ENCODE measurements at places on chromosomes 3 and 15.

GRCh38 chr3:143535994-143536784 is 312.1 kb downstream of the SLC9A9 start:
- DNase-seq: no peak

- DNase-seq: peak; percentile 4
These were observed 115.0 kb downstream of the CHST2 start for GRCh38 chr3:143234526-143234925.

GRCh38 chr15:80462836-80463512 is 58.8 kb downstream of the ARNT2 start:
- no peak for DNase-seq

DNA sequence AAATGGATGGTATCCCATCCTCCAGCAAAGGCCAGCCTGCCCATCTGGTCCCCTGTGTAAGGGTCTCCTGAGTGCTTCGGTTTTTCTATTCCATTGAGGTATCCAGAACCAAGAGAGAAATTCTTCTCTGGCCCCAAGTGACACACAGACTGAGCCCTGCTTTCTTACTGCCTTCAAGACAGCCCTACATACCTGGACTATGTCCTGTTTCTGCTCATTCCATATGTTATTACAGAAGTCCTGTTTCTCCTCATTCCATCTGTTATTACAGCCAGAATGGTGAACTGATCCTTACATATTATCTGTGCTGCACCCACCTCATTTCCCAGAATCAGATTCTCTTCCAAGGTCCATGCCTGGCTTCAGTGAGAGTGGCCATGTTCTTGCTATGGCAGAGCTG is 115.2 kb downstream of the DCLK3 start:
- no peak for DNase-seq

- no peak for DNase-seq
These were observed 23.1 kb downstream of the UBE3A start for GRCh38 chr15:25415707-25416106.

DNA sequence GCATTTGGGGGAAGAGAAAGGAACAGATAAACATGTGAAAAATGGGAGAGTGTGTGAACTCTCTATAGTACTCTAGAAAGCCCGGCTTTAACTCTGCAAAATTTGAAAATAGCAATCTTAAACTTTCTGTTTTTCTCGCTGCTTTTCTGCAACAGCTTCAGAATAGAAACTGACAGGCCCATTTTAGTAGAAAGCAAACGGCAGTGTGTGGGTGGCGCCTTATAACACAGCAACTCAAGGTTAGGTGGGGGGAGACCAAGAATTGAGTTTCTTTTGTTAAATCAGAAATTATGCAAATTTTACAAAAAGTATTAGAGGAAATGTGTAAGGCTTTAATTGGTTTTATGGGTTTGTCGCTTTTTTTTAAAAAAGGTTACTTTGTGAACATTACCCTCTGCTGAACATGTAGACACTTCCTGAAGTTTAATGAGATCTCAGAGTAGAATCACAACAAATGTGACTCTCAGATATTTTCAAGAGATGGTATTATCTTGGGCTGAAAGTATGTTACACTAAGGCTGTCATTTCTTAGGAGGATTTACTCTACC is 107.0 kb downstream of the PTPRG start:
- no peak for DNase-seq

GRCh38 chr3:119184796-119185570 is 11.6 kb downstream of the UPK1B start:
- peak; percentile 89 for DNase-seq

DNA sequence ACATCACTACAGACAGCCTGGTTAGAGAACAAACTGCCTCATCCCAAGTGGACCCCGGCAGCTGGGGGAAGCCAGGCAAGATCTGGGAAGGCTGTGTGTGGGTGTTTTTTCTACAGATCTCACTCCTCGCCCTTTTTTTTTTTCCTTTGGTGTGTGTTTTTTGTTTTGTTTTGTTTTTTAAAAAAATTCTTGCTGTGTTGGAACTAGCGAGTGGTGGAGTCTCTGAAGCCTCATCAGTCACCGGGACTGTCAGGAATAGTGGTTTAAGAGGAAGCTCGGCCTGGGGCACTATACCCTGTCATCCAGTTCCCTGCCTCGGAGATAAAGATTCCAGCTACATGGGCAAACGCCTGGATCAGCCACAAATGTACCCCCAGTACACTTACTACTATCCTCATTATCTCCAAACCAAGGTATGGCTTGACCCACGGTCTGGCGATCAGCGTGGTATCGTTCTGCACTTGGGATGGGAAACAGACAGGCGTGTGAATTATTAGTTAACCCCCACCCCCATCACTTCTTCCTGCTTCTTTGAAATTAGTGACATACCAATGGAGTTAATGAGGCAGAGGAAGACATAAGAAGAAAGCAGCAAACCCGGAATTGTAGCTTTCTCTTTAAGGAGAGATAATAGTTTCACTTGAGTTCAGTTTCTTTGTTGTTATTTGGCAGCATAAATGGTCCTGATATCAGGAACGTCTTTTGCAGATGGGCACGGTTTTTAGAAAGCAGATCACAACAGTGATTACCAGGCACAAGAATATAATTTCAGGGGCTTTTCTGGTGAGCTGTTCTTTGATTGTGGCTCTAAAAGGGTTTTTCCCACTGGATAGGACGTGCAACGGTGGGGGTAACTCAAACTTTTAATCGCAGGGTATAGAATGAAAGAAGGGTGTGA is 722 bp downstream of the RBMS3 start:
- DNase-seq: peak; percentile 67

DNA sequence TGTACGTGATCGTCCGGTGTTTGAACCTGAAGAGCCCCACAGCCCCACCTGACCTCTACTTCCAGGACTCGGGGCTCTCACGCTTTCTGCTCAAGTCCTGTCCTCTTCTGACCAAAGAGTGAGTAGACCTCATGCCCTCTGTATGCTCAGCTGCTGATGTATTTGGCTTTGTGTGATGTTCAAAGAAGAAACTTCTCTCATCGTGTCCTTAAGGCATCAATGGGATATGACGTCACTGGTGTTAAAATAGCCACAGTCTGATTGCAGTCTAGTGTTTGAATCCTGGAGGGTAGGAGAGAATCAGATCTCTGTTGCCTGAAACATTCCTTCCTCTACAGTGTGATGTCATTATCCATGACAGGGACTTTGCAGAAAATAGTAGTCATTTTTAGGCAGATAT is 28.1 kb downstream of the ABHD2 start:
- peak; percentile 29 for DNase-seq

DNA sequence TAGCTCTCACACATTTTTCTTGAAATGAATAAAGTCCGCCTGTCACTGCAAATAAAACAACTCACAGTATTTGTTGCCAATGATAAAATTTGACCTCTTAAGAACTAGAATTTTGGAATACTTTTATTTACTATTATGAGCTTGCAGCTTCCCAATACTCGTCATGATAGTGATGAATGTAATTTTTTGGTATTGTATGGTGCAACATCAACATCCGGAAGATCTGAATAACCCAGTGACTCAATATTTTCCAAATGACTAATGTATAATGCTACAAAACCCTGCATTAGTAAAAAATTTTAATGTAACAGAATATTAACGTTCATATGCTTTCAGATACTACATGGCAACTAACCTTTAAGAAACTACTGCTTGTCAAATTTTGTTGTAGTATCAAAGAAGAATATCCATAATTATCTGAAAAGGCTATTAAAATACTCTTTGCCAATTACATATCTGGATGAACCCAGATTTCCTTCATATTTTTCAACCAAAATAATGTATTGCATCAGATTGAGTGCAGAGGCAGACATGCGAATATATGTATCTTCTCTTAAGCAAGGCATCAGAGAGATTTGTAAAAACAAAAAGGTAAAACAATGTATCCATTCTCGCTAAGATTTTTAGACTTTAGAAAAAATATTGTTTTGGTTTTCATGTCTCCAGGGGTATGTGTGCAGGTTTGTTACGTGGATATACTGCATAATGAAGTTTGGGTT is 95.3 kb downstream of the IGF2BP2 start:
- peak; percentile 86 for DNase-seq

- DNase-seq: no peak
These were observed 96.1 kb upstream of the CTNNB1 start for GRCh38 chr3:41103200-41103599.

DNA sequence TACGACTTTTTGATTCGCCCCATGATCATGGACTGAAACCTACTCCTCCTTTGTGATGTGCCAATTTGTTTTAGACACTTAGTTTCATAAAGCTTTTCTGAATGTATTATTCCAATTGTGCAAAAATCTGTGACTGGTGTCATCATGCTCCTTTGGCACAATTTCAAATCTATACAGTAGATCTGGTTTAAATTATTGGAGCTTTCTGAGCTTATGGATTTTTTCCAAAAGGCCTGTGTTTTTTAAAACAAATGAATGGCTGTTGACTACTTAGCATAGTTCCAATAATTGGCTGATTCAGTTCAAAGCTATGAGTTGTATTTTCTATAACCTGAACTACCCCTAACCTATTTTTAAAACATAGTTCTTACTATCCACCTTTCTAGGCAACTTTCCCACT is 282.7 kb downstream of the CNTN3 start:
- DNase-seq: no peak

- peak; percentile 66 for DNase-seq
These were observed 54.3 kb upstream of the THSD4 start for GRCh38 chr15:71060983-71061382.

GRCh38 chr3:148820361-148821245 is 7.0 kb upstream of the CPB1 start:
- no peak for DNase-seq

GRCh38 chr3:72515941-72516340 is 332.3 kb downstream of the SHQ1 start:
- no peak for DNase-seq

- DNase-seq: no peak
These were observed 96.2 kb upstream of the PLCL2 start for GRCh38 chr3:16788440-16789056.

DNA sequence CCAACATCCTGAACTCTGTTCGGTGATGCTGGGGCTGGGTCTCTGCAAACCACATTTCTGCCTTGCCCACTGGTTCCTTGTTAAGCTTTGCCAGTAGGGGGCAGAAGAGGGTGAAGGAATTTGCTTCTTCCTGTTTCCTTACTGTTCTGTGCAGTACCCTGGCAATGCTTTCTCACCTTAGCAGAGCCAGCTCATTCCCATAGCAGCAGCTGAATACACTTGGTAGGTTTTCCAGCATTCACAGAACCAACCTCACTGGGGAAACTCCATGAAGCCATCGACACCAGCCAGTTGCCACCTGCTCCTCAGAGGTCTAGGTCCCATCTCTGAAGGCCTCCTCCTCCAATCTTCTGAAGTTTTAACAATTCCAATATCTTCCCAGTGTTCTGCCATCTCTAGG is 308.4 kb downstream of the PDCD6IP start:
- peak; percentile 16 for DNase-seq

DNA sequence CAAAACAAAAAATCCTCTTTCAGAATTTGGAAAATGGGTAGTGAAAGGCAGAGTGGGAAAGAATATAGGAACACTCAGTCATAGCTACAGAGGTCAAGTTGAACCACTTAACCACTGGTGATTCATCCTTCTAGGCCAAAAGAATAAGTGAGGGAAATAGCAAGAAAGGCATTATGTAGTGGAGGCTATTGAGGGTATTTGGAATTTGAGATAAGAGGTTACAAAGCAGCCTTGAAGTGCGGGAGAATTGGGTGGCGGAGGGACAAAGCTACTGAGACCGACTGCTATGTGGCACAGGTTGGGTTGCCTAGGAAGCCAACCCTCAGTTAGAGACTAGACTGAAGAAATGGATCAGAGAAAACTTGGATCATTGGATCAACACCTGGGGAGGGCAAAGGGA is 109.5 kb downstream of the SYNPR start:
- peak; percentile 6 for DNase-seq

DNA sequence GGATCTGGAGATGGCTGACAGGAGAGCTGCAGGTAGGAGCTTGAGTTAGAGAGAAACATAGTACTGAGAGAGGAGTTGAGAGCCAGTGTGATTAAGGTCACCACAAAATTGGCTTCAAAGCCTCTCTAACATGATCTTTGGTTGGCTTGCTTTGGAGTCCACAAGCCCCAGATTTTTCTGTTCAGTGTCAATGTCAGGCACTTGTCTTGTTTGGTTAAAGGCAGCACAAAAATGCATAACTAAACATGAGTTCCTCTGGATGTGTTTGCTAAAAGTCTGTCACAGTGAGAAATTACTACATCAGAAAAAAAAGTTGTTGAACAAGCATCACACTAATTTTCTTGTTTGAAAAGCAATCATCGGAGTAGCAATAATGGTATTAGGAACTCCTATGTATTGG is 440.5 kb downstream of the NTRK3 start:
- DNase-seq: peak; percentile 17

DNA sequence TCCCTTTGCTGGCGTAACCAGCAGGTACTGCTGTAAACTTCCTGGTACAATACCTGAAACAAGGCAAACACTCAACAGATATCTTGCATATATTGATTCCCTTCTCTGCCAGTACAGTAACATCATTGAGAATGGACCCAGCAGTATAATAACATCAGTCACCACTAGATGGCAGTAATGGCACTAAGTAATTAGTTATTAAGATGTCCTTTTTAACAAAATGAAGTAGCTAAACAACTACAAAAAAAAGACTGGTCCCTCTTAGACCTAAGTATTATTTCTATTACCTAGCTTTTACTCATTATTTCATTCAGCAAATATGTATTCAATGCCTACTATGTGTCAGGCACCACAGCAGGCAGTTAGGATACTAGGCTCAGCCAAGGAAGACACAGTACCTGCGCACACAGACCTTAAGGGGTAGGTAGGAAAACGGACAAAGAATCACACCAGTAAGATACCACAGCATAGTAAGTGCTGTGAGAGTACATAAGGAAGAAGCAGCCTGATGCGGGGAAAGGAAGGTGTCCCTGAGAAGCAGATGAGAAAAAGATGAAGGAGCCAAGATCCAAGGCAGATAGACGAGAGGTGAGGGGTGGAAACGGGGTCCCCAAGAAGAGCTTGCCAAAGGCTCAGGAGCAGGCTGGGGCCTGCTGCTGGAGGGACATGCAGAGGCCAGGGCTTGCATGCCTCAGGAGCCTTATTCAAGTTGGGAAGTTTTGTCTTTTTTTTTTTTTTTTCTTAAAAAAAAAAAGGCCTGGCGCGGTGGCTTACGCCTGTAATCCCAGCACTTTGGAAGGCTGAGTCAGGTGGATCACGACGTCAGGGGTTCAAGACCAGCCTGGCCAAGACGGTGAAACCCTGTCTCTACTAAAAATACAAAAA is 102.7 kb upstream of the CHD2 start:
- DNase-seq: peak; percentile 73

- DNase-seq: no peak
These were observed 5.3 kb downstream of the TM4SF4 start for GRCh38 chr3:149479621-149480325.

DNA sequence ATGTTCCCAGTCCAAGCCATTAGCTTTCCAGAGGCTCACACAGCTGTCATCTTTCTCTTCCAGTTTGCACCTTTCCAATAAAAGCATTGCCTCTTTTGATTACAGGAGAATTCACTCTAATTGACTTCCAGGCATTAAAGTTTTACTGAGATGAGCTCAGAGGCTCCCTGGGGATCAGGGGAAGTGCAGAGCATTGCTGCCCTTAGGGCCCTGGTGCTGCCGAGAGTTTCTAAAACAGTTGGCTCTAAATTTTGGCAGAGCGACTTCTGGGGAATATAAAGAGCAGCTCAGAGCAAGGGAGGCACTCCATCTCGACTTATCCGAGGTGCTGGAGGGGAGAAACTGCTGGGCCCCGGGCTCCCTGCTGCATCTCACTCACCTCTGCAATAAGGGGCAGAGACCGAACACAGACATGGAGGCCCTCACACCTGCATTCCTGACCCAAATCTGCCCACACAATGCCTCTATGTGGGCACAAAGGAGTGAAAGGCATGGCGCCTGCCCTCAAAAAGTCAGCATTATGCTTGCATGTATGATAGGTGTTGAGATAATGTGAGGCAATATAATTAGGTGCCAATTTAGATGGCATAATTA is 61.7 kb downstream of the SCN11A start:
- DNase-seq: peak; percentile 10
